Skeletal muscle cell (primary cell): ENCODE measurements at places on chromosomes 6 and 20.
A peak's percentile ranks its signal among the peaks of the same experiment; 100 is the strongest.

DNA sequence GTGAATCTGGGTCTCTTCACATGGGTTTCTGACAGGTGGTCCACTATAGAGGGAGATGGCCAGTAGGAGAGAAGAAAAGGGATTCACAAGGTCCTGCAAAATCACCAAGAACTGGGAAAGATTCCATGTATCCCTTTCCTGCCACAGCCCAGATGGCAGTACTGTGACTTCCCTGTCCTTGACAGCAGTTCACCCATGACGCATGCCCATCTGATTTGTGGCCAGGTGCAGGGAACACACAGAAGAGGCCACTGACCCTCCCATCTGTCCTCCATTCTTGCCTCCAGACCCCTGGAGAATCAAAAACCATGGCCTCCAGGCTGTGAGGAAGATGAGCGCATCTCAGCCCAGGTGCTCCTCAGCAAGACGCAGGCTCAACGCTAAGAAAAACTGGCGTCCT lies 183.1 kb upstream of the RREB1 start:
- DNase-seq: no peak

DNA sequence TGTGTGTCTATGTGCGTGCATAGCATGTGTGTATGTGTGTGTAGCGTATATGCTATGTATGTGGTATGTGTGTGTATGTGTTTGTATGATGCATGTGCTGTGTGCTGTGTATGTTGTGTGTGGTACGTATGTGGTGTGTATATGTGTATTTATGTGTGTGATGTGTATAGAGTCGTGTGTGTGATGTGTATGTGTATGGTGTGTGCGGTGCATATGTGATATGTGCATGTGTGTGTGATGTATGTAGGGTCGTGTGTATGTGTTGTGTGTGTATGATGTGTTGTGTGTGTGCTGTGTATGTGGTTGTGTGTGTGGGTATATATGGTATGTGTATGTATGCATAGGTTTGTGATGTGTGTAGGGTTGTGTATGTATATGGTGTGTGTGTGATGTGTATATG lies 46.6 kb upstream of the TMEM170B start:
- no peak for DNase-seq

DNA sequence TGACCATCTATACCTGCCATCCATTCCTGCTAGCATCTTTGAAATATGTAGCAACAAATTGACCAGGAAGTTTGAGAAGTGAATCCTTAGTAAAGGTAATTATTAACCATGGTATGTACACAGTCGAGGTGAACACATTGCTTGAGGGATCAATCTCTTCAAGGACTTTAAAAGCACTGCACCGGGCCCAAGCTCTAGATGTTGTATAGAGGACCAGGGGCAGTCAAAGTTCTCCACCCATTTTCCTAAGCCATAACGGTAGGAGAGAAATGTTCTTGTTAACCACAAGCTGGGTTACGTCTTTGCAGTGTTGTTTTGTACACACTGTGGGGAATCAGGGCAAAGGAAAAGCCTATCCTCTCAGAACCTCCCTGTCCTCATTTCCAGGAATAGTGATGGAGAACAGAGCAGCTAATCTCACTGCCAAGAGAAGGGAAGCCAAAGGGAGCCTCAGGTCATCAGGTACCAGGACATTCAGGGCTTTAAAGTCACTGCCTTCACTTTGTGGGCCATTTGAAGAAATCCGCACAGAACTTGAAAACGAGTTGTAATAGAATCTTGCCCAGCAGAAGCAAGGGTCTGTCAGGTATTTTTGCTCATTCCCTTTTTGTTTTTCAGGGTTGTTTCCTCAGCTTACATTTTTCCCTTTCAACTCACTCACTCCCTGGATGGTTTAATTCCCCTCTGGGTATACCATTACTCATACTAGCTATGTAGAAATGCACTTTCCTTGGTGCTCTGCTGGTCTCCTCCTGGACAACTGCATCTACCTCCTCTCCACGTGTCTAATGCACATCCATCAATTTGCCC lies 5.3 kb upstream of the PM20D2 start:
- no peak for DNase-seq

DNA sequence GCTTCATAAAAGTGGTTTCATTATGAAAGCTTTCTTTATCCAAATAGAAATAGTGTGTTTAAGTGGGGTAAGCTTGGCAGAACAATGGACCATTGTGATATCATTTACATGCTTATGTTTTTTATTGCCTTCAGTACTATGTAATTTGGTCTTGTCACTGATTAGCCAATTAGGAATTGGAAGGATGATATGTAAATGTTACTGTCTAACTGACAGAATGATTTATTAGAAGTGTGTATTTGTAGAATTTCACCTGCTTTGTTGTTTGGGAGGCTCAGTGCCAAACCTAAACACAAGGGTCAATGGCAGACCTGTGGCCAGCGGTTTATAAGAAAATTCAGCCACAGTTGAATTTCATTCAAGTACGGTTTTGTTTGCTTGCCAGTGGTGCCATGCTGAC lies 39.0 kb downstream of the AIG1 start:
- no peak for DNase-seq

- no peak for DNase-seq
Measured at GRCh38 chr20:33431797-33432381, 11.7 kb downstream of the SNTA1 start.

DNA sequence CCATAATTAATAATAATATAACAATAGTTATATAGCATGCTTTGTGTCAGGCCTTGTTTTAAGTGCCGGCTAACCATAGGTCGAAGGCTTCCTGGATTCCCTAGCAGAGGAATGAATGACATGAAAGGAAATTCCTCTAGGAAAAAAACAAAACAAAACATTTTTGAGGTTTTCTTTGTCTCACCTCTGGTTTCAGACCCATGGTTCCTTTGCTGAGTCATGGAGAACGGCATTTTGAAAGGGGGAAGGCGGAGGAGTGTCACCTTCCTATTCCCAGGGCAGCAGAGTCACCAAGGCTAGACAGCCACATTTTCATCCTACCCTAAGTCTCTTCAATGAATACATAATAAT lies 25.3 kb upstream of the CCND3 start:
- DNase-seq: no peak

- DNase-seq: peak; percentile 41
Measured at GRCh38 chr6:43074847-43075669, 1.1 kb upstream of the PTK7 start.

DNA sequence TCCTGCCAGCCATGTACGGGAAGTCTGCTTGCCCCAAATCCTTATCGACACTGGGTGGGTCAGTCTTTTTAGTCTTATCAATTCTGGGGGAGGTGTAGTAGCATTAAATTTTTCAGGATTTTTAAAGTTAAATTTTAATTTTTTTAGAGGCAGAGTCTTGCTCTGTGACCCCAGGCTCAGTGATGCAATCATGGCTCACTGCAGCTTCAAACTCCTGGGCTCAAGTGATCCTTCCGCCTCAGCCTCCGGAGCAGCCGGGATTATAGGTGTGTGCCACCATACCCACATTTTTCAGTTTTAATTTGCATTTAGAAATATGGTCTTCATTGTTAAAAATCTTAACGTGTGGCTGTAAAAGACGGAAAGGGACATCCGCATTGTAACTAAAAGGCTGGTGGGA lies 51.9 kb downstream of the BANF2 start:
- DNase-seq: no peak

GRCh38 chr20:50055524-50056083 lies 57.3 kb downstream of the UBE2V1 start:
- DNase-seq: no peak

- DNase-seq: no peak
Measured at GRCh38 chr6:90222724-90223198, 73.9 kb downstream of the BACH2 start.

GRCh38 chr20:49821381-49821780 lies 8.8 kb downstream of the SLC9A8 start:
- no peak for DNase-seq

DNA sequence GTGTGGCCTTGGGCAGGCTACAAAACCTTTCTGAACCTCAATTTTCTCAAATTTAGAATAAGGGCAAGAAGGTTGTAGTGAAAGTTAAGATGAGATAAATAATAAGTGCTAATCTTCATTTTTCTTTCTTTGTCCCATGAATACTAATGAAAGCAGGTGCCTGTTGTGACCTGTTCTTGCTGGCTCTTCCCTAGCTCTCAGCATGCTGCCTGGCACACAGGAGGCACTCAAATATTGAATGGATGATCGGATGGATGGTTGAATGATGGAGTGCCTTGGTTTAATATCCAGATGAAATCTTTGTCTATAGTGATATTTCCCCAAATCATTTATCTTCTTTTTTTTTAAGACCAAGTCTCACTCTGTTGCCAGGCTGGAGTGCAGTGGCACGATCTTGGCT lies 15.0 kb downstream of the PBOV1 start:
- DNase-seq: no peak

GRCh38 chr6:40855168-40855880 lies 183.7 kb downstream of the UNC5CL start:
- DNase-seq: no peak

DNA sequence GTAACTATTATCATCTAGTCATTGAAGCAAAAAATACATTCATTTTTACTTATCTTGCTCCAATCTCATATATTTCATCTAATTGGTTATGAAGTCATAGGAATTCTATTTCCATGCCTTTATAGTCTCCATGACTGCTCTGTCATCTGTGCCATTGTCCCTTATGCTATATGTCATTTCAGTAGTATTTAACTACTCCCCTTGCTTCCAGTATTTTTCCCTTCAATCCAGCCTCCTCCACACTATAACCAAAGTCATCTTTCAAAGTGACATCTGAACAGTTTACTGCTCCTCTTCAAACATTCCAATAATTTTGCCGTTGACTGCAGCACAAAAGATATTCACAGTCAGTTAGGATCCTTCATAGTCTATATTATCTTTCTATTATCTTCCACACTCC lies 216.6 kb upstream of the HS3ST5 start:
- DNase-seq: no peak

- no peak for DNase-seq
Measured at GRCh38 chr6:31701666-31702404, 1.3 kb downstream of the ABHD16A start.

DNA sequence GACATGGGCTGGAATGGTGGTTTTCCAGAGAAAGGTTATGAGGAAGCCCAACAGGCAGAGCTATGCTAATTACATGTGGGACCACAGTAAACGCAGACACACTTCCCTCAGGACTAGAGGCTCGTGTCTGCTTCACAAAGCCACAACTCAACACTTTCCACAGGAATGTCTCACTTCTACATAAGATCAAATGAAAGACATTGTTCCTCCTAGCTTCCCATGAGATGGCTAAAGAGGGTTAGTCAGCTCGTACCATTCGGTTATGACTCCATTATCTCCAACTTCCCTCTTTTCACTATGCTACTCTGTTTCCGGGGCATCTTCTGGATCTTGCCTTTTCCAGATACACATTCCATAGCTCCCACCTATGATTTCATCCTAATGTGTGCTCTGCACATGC lies 29.1 kb upstream of the ZC3H12D start:
- DNase-seq: no peak

- no peak for DNase-seq
Measured at GRCh38 chr6:72972579-72972978, 252.7 kb downstream of the KHDC1L start.

DNA sequence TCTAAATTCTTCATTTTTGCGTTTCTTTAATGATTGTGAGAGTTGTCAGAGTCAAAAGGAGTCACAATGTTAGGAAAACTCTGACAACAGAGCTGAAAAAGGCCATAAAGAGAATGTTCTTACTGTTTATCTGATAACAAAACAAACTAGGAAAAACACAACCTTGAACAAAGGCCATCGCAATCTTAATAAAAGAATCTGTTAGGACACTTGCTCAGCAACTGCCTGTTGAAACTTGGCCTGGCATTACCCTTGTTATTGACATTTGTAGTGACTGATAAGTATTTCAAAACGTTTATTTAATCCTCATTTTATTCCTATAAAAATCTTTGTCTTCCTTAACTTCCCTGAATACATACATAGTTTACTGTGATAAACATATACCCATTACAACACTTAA lies 15.7 kb downstream of the GSTA1 start:
- DNase-seq: no peak

DNA sequence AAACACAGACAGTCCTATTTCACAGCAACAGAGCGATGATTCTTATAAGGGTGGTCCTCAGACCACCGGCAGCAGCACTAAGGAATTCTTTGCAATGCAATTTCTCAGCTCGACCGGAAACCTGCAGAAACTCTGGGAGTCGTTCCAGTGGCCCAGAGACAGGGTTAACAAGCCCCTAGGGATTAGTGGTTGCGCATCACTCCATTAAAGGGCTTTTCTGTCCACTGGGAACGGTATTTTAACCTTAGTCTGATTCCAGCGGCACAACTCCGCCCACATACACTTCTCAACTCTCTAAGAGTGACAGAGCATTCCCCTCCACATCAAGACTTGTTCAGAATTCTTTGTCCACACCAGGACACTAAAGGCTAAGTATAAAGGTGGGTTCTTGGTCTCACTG lies 341.5 kb downstream of the TFAP2A start:
- no peak for DNase-seq

GRCh38 chr6:85460921-85461797 lies 11.3 kb downstream of the NT5E start:
- no peak for DNase-seq

GRCh38 chr20:44020406-44021148 lies 105.9 kb downstream of the TOX2 start:
- DNase-seq: no peak

DNA sequence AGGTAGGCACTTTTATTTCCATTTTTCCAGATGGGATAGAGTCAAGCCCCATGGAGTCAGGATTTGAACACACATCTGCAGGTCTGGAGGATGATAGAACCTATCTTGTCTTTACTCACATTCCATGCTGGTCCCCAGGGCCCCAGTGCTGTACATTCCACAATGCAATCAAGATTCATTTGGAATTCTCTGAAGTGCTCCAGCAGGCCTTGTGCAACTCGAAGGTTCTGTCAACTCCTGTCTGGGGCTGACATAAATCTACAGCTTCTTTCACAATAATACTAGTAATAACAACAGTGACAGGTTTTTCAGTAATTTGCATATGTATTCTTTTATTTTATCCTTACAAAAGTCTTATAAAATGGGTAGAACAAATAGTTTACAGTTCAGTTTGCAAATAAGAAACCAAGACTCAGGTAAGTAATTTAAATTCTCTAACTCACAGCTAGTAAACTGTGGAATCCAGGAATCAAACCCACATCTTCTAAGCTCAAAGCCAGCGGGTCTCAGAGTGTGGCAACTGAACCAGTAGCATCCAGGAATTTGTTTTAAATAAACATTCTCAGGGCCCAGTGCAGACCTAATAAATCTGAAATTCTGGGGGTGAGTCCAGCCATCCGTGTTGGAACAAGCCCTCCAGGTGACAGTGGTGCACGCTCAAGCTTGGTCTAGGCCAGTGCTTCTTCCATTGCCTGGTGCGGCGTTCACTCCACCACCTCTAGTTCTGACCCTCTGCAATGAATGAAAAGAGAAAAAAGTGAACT lies 137.0 kb upstream of the TNFAIP3 start:
- DNase-seq: peak; percentile 90

GRCh38 chr6:15515660-15516375 lies 147.0 kb downstream of the DTNBP1 start:
- no peak for DNase-seq

GRCh38 chr20:1656844-1657243 lies 735 bp downstream of the SIRPG start:
- DNase-seq: no peak

GRCh38 chr20:23116311-23117089 lies 30.4 kb upstream of the CD93 start:
- DNase-seq: no peak
